Stimulated activated CD4-positive, alpha-beta T cell treated with anti-CD3 and anti-CD28 coated beads, Interleukin-4, amount 100 ng/mL, for 24 hours (primary cell): ENCODE measurements at places on chromosomes 12 and 14.

- DNase-seq, result no peak
Measured at GRCh38 chr12:53380794-53381730, 1.1 kb downstream of the SP1 start.

DNA sequence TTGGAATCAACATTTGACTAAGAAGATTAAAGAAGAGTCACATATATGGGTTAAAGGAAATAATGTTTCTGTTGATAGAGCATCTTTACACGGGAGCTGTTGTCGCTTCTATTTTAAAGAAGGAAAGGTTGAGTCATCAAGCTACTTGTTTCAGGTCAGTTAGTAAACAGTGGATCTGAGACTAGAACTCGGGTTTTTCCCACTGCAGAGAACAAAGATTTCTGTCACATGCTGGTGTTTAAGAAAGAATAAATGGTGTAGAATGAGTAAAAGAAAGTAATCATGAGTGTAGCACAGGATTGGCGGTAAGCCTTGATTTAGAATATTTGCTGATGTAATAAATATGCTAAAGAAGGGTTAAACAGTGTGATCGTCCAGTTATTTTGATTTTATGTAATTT is 455.5 kb downstream of the AEBP2 start:
- peak; percentile 25 for DNase-seq

DNA sequence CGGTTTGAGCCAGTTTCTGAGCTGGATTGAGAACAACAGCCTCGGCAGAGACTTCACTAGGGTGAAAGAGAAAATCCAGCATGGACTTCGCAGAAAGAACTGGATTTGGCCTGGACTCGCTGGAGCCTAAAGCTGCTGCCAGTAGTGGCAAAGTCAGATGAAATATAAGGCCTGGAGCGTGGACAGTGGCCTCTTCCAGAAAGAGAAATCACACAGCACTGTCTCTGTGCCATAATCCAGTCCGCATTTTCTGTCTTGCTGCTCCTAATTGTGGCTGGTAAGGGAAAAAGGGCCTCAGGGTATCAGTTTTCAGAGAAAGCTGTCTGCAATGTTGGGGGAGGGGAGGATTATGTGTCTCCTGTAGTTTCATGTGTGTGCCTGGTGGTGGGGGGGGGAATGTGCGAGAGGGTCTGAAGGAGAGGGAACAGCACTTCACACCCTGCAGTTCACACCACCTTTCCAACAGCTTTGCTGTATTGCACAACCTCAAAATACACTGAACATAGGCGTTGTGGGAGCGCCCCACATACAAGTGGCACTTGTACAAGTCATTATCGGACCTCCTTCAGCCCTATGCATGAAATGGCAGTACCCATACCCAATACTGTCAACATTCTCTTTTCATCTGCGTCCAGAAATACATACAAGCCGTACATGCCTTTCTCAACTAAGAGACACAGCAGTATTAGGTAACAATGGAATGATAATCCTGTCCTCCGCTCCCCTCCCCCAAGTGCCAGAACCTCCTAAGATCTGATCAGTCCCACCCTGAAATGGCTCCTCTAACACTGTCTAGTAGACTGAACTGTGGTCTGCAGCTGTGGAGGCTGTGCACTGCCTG is 107.5 kb upstream of the ATF7IP start:
- DNase-seq, result peak; percentile 87

DNA sequence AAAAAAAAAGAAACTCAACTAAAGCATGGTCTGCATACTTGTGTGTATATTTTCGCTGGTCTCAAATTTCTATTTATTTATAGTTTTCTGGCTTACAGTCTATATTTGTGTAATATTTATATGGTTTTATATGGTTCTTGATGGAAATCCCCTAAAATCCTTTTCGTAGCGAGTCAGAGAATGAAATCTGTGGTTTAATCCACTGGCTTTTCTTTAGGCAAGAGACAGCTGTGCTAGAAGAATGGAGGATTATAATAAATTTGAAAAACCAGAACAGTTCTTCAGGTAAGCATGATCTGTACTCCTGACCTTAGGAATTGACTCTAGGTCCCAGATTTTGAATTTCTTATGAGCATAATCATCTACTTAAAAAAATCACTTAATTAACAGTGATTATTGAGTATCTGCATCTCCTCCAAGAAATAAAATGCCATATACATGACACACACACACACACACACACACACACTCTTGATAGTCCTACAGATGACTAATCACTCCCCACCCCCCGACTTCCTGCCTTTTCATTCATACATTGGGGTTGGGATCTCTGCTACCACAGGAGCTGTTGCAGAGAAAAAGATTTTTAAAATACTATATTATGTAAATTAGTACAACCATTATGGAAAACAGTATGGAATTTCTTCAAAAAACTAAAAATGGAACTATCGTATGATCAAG is 113.4 kb downstream of the CRADD start:
- peak; percentile 25 for DNase-seq

GRCh38 chr12:51405801-51406207 is 14.6 kb upstream of the GALNT6 start:
- no peak for DNase-seq
